ENCODE measurements at places on chromosomes 4 and X.

- DNase-seq, result no peak
These were observed 53.1 kb upstream of the HGFAC start for GRCh38 chr4:3388471-3389232.

DNA sequence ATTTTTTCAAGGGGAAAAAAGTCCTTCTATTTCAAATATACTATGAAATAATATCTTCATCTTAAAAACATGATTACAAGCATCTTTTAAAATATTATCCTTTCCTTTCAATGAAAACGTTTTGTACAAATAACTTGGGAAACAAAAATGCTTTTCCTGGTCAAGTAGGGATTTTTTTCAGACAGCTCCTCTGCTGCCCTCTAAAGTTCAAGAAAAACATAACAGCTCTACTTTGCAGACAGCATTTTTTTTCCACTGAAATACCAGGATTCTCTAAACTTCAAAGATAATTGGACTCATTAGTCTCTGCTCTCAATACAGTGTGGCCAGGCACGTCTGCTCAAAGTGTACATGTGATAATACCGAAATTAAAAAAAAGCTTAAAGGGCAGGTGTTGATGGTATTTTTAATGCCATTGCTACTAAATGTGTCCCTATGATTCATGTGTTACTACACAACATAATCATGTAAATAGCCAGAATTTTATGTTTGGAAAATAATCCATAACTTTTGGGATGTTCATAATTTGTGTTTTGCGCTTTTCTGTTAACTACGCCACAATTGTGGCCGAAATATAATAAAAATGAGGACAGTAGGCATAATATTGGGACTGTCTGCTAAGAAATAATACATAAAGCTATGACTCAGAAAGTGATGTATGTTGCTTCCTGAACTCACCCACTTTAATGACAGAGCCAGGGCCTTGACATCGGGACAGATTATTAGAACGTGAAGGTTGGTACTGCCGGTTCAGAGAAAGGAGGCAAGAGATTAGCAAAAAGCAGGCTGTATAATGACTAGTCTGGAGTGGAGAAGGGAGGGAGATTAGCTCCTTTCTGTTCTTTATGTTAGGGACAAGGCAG, 478.9 kb downstream of the KCNIP4 start:
- no peak for DNase-seq

GRCh38 chr4:82515705-82516104, 46.1 kb downstream of the TMEM150C start:
- DNase-seq, result no peak

DNA sequence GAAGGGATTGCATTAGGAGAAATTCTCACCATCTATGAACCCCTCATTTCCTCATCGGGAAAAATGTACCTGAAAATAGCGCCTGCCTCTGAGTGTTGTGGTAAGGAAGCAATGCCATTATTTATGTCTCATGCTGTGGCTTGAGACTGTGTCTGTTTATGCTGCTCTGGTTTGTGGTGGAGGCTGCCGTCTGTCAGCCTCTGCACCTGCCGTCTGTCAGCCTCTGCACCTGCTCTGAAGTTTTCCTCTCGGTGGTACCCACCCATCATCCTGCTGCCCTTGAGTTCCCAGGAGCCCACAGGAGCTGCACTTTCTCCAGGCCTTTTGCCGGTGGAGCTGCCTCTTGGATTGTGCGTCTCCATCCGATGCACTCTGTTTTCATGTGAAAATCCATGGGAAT, 68.5 kb upstream of the PPP2R3B start:
- no peak for DNase-seq

DNA sequence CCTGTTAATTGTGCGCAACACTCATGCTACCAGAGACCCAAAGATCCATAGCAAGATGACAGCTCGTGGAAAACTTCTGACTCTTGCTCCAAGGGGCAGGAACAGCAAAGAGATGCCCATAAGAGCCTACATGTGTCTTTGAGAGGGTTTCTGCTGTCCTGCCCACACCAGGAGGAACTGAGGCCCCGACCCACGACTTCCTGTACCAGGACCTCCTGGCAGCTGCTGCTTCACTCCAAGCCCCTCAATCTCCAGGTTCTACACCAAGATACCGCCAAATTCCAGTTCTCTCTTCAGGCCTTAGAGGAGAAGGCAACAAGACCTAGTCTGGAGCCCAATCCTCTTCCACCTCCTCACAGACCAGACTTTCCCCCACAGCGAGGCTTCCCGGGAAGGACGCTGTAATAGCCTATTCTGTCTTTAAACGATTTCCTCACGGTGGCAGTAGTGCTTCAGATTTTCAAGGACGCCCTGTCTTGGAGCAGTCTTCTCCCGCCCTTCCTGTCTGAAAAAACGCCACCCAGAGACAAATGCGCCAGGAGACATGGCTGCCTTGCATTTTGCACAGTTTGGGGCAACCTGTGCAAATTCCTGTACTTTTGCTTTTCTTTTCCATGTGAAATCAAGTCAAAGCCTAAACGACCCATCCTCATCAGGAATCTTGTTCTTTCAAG, 230.2 kb upstream of the STK26 start:
- DNase-seq, result no peak

DNA sequence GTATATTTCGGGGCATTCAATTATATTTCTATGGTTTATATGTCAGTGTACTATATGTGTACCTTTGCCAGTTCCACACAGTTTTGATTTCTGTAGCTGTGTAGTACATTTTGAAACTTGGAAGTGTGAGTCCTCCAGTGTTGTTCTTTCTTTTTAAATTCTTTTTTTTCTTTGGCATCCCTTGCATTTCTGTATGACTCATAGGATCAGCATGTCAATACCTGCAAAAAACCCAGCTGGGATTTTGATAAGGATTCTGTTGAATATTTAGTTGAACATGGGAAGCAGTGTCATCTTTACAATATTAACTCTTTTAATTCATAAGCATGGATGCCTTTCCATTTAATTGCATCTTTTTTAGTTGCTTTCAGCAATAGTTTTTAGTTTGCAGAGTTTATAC, 100.0 kb downstream of the SH3BGRL start:
- DNase-seq, result no peak

GRCh38 chr4:149700272-149700671, 115.4 kb downstream of the IQCM start:
- no peak for DNase-seq

DNA sequence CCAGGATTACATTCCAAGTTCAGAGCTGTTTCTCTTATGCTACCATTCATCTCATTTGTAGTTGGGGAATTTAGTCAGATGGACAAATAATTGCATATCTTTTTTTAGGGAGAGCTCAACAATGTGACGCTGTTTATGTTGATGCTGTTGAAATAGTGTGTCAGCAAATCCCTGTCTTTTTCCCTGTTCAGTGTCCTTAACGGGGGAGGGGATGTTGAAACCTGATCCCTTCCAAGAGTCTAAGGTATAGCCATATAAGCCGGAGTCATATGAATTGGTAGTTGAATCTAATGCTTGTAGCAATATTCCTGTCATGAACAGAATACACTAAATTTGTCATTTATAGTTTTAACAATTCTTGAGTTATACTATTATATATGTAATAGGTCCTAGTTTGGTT, 293.5 kb upstream of the FAT1 start:
- no peak for DNase-seq

DNA sequence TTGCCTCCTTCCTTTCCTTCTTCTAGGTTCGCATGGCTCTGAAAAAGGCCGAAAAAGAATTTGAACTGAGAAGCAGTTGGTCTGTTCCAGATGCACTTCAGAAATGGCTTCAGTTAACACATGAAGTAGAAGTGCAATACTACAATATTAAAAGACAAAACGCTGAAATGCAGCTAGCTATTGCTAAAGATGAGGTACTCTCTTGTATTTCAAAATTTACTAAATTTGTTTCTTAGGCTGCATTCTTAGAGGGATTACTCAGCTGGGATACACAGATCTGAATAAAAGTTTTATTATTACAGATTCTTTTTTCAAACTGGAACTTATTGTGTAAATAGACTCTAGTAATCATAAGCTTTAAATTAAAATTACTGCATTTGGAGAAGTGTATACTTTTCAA, 146.9 kb downstream of the STIM2 start:
- DNase-seq, result no peak

DNA sequence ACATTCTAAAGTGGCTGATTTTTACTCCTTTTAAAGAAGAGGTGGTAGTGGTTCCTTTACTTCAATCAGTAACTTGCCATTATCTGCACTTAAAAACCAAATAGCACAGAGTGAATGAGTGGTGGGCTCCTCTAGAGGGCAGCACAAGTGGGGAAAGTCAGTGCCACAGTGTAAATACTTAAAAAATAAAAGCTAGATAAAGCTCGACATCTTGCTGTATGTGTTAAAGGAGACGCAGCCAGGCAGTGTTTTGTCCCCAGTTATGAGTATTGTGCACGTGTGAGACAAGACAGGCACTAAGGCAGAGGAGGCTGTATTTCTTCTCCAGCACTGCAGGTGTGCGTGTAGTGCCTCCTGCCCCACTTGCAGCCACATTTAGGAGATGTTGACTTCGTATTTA, 24.6 kb downstream of the NAP1L5 start:
- peak; percentile 7 for DNase-seq

DNA sequence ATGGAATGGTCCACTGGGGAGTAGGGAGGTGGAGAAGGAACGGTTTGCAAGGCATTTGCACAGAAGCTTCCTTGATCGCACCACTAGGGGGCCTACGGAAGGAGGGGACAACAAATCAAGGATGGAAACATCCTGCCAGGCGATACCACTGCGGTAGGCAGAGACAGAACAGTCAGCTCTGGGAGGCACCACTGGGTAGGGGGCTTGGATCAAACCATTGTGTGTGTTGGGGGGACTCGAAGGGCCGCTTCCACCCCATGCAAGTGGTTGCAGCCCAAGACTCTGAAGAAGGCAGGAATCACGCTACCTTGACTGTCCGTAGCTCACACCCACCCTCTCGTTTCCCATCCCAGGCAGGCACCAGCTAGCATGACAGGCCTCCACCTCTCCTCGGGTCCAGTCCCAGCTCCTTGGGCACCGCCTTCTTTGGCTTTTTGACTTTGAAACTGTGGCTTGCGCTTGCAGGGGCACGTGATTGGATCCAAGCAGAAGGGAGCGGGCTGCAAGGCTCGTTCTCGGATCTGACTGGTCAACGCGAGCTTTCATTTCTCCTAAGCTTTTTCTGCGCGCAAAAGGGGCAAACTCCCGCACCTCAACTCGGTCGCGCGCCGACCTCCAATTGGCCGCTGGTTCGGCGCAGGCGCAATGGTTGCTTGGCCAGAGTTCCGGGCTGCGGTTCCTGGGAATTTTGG, 28.4 kb downstream of the GAGE1 start:
- DNase-seq, result no peak

DNA sequence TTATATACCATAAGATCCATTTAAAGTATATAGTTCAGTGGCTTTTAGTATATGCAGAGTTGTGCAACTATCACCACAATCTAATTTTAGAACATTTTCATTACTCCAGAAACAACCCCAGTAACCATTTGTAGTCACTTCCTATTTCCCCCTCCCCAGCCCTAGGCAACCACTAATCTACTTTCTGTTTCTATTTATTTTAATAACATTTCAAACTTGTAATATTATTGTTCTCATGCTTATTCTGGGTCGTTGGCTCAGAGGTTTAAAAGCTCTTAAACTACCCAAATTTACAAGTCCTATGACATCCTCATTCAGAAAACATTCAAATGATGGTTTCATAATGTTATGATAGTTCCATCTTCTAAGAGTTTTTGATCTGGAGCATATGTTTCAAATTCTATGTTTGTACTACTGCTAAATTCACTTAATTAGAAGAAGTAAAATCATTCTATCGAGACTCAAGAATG, 18.4 kb downstream of the XIAP start:
- no peak for DNase-seq

- DNase-seq, result no peak
These were observed 207.8 kb downstream of the RAB28 start for GRCh38 chr4:13276357-13276756.

GRCh38 chrX:94560930-94561329, 886.9 kb downstream of the FAM133A start:
- no peak for DNase-seq

DNA sequence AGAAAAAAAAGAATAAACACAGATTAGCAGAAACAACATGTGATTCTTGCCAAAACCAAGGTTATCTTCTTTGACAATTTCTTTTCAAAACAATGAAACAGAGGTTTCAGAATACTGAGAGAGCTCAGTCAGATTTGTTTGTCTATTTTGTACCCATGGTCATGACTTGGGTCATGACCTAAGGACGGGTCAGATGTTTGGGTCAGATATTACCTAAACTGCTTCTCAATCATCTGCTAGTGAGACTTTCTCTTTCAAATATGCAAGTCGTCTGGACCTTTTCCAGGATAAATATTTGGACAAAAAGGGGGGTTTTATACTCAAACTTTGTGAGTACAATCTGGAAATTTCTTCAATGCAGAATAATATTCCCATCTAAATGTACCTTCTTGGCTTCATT, 148.3 kb upstream of the USP38 start:
- no peak for DNase-seq

DNA sequence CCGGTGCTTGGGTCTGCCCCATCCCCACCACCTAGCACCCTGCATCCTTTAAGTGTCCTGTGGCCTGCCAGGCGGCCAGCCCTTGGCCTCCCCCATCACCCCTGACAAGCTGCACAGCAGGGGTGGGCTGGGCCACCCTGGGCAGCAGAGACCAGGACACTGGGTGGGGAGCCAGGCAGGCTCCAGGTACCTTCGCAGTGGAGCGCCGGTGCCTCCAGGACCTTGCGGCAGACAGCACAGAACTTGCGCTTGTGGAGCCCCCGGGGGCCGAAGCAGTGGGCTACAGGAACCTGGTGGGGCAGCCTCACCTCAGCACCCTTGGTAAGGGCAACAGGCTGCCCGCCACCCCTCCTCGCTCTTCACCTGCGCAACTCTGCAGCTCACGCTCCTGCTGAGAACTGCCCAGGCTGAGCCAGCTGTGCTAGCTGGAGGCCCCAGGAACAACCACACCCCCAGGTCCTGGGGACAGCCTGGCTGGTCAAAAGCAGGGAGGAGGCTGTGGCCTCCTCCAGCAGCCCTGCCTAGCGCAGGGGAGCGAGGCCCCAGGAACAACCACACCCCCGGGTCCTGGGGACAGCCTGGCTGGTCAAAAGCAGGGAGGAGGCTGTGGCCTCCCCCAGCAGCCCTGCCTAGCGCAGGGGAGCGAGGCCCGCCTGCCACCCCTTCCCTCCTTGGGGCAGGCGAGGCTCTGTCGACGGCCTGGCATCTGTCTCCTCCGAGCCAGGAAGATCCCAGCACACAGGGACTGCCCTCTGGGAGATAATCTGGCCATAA, 4.6 kb downstream of the DGKQ start:
- DNase-seq, result no peak

- DNase-seq, result no peak
These were observed 248.9 kb downstream of the SCFD2 start for GRCh38 chr4:53116954-53117353.

DNA sequence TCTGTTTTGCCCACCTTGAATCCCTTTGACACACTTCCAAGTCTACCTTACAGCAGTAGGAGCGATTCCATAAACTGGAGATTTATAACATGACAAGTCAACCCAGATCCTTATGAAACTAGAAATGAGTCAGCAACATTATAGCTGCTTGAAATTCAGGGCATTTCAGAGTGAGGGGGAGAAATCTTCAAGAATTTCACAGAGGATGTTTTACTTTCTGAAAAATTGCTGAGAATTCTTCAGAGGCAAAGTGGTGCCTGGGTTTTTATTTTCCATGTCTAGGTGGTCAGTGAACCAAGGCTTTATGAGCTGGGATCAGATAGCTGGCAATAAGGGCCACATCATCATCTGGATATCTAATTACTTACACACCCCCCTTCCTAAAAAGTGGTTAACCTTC, 119.8 kb downstream of the PPARGC1A start:
- no peak for DNase-seq

- DNase-seq, result no peak
These were observed 808 bp downstream of the HUWE1 start for GRCh38 chrX:53685711-53686110.

GRCh38 chr4:68498413-68499007, 51.2 kb downstream of the TMPRSS11E start:
- DNase-seq, result peak; percentile 36

GRCh38 chrX:44225667-44226066, 117.8 kb downstream of the EFHC2 start:
- no peak for DNase-seq
